ENCODE measurements at places on chromosomes 6 and 20. TPM values are rescaled to one million over a fixed set of nuclear protein-coding genes. Genes with fewer than 3 reads are reported as not detected.

Gene FNDC1
- total RNA-seq, result not detected

Gene TP53TG5
- not detected for total RNA-seq

Gene LZTS3
- 1.8 TPM for total RNA-seq

Gene SLC17A9
- total RNA-seq, result 17.1 TPM

Gene PRR3
- total RNA-seq, result 10.2 TPM

Gene UBE2C
- 110 TPM for total RNA-seq

Gene SERINC3
- total RNA-seq, result 74.5 TPM

Gene FAM209A
- not detected for total RNA-seq

Gene LY6G6D
- not detected for total RNA-seq

Gene LYRM4
- 26.6 TPM for total RNA-seq

Gene SEL1L2
- not detected for total RNA-seq

Gene PKHD1
- under 0.01 TPM for total RNA-seq

Gene CYP24A1
- total RNA-seq, result 2.1 TPM

Gene SYTL3
- total RNA-seq, result 1.4 TPM

Gene OR2J3
- not detected for total RNA-seq

Gene CTCFL
- total RNA-seq, result not detected

Gene ZBTB12
- 2.0 TPM for total RNA-seq
